ENCODE measurements at places on chromosomes 12 and 14.

- no peak for DNase-seq
Observed at GRCh38 chr14:103727313-103727980, 11.8 kb downstream of the ZFYVE21 start.

DNA sequence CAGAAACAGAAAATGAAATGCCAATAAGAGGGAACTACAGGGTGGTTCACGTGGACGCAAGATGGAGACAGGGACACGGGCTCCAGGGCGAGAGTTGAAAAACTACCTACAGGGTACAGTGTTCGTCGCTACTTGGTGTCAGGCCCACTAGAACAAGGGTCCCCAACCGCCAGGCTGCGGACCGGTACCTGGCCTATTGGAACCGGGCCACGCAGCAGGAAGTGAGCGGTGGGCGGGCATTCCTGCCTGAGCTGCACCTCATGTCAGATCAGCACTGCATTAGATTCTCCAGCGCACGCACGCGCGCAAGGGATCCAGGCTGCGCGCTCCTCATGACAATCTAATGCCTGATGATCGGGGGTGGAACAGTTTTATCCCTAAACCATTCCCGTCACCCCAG, 14.8 kb downstream of the INF2 start:
- DNase-seq = no peak

DNA sequence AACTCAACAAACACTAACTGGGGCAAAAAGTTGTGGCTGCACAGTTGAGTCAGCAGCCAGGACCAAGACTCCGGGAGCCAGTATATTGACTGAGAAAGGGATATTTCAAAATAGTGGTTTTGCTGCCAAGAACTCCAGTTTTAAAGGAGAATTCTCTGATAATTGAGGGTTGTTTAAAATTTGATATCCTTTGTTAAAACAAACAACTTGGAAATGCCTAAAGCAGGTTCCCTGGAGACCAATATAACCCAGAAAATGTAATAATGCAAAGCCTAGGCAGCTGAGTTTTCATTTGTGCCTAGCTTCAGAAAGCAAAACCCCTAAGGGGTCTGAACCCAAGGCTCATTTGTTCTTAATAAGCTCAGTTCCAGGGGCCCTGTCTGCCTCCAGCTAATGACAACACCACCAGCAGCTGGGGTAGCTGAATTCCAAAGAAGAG, 311.7 kb upstream of the CCDC196 start:
- no peak for DNase-seq

DNA sequence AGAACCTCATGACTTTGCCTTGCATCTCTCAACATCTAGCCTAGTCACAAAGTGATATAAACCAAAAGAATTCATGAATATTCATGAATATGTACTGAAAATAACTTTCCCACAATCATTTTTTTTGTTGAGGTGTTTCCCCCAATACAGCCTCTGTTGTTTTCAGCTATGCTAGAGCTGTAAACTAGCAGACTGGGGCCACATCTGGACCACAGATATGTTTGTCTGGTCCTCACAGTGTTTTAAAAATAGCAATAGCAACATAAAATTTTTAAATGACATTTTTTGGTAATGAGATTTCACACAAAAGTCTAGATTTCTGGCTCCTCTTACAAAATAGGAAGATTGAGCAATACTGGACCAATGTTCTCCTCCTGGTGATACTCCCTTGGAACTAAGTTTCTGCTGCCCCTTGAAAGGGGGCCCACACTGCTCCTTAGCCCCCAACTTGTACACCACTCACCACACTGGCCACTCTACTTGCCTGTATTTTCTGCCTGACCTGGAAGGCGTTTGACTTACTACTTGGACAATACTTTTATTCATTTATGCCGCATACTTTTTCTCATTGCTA, 81.2 kb downstream of the BMP4 start:
- no peak for DNase-seq

- DNase-seq = no peak
Observed at GRCh38 chr14:102824832-102825231, 47.6 kb downstream of the TRAF3 start.

All from renal pelvis (tissue), 12 donors.